ENCODE measurements at places on chromosomes 3 and 15.
A peak's percentile ranks its signal among the peaks of the same experiment; 100 is the strongest.

DNA sequence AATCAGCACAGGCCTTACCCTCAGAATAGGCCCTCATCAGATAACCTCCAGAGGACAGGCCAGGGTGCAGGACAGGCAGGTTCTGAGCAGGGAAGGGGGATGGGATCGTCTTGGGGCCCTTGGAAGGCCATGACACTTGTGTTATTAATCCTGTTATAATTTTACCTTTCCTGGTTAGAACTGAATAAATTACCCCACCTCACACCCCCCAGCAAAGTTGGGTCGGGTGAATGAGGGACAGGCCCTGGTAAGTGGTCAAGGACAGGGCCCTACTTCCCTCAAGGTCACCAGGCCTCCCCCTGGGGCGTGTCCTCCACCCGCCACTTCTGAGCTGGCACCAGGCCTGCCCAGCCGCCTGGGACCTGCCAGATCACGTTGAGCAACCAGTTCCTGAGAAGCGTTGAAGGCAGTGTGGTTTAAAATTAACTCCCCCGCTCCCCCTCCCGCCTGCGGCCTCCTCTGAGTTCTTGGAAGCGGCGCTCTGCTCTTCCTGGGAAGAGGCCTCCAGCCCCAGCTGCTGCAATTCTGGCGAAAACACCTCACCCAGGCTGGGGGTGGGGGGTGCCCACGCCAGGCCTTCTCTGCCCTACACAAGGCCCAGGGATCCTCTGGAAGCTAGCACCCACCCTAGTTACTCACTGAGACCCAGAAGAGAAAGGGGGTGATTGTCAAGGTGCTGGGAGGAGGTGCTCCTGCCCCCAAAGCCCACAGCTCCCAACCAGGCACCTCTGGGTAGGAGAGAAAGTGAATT, 10.6 kb downstream of the CISH start:
- DNase-seq, result peak; percentile 70

GRCh38 chr3:194930377-194931204, 244.9 kb downstream of the FAM43A start:
- DNase-seq, result no peak

- no peak for DNase-seq
These were observed 8.5 kb upstream of the FANCD2 start for GRCh38 chr3:10017636-10018292.

GRCh38 chr3:112111785-112112402, 21.2 kb downstream of the GCSAM start:
- DNase-seq, result peak; percentile 53

GRCh38 chr3:54213907-54214306, 91.6 kb downstream of the CACNA2D3 start:
- no peak for DNase-seq

GRCh38 chr15:66919421-66919820, 146.0 kb upstream of the SMAD3 start:
- no peak for DNase-seq

GRCh38 chr3:149009732-149010131, 18.4 kb downstream of the GYG1 start:
- no peak for DNase-seq

DNA sequence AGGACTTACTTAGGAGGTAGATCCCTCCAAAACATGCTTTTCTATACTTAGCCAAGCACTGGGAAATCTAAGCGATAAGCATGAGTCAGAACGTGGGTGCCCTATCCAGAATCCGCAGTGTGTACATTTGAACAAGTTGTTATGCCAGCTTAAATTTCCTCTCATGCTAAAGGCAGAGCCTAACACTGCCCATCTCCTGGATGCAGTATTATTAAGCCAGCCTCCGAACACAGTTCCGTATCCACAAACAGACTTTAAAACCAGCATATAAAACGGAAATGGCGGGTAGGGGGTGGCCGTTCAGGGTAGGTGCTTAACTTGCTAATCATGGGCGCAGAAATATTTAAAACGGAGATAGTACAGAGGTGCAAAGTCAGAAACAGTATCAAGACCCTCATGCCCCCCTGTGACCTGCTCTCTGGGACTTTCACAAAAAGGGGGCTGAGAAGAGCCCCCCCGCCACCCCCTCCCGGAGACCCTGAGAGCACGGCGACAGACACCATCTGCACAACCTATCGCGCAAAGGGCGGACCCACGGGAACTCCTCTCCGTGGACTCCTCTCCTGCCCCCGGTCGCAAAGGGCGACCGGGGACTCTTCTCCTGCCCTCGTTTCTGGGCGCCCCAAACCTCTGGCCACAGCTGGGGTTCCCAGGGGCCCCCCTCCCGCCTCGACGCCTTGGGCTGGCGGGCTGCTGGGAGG, 889 bp upstream of the LRRIQ4 start:
- DNase-seq, result no peak

- no peak for DNase-seq
These were observed 76.2 kb upstream of the CMTM7 start for GRCh38 chr3:32315441-32315840.

DNA sequence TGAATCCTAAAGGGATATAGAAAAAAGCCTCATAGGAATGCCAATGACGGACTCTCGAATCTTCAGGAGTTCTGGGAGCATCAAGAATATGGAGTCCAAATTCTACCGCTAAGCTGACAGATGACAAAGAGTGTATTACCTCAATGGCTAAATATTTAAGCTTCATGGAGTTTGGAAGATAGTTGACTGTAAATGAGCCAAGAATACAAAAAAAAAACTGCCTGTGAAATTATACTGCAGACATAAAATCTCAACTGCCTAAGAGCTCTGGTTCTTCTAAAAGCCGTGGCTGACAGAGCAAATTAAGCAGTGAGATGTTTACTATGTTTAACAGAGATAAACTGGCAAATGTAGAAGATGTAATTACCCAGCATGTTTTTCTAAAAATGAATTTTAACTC, 140.0 kb downstream of the GADL1 start:
- DNase-seq, result no peak

DNA sequence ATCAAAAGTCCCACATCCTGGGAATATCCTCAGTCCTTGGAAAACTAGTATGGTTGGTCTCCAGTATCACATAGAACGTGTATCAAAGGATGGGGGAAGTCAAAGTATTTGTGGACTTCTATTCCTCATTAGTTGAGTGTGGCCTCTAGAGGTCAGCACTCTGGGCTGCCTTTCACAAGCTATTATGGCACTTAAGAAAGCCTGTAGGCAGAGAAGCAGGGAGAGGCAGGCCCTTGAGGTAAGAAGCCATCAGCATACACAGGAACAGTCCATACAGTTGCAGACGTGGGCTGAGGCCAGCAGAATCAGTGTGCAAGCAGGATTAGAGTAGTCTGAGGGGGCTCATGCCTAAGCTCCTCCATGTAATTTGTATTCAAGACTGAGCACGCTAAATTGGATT, 341.7 kb downstream of the CLSTN2 start:
- no peak for DNase-seq

DNA sequence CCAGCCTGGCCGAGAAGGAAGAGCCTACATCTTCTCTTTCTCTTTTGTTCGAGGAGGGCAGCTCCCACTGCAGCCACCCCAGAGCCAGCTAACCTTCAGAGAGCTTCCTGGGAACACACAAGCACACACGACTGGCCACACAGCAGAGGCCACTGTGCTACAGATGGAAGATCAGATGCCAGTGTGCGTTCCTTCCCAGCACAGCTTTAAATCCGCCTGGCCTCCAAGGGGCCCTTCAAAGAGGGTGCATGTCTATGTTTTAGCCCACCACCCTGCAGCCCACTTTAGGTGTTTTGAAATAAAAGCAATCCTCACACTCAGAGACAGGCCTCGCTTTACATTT, 12.4 kb downstream of the ALDH1A3 start:
- no peak for DNase-seq

DNA sequence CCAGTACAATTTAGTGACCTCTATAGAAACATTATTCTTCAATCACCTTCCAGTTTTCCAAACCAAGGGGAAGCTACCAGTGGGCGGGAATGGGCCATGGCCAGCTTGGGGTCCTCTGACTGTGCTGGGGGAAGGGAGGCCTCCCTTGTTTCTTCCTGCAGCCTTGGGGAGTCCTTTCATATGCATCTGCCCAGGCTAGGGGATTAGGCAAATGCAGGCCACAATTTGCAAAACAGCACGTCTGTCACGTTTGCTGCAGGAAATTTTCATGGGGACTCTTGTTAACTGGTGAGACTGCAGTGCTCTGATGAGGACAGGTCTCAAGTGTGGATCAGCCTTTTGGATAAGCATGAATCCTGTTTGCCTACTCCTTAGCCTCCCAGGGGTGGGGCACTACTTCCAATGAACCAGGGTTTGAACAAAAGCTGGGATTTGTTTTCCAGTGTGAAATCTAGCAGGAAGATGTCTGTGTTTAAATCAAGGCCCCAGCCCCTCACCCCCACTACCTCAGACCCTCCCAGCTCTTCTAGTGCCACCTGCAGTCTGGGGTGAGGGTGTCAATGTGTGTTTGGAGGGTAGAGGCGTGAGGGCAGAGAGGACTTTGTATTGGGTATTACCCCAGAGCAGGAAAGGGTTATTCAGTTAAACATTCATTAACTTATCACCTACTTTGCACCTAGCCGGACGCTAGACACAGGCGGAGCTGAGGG, 219.9 kb downstream of the OPA1 start:
- no peak for DNase-seq

DNA sequence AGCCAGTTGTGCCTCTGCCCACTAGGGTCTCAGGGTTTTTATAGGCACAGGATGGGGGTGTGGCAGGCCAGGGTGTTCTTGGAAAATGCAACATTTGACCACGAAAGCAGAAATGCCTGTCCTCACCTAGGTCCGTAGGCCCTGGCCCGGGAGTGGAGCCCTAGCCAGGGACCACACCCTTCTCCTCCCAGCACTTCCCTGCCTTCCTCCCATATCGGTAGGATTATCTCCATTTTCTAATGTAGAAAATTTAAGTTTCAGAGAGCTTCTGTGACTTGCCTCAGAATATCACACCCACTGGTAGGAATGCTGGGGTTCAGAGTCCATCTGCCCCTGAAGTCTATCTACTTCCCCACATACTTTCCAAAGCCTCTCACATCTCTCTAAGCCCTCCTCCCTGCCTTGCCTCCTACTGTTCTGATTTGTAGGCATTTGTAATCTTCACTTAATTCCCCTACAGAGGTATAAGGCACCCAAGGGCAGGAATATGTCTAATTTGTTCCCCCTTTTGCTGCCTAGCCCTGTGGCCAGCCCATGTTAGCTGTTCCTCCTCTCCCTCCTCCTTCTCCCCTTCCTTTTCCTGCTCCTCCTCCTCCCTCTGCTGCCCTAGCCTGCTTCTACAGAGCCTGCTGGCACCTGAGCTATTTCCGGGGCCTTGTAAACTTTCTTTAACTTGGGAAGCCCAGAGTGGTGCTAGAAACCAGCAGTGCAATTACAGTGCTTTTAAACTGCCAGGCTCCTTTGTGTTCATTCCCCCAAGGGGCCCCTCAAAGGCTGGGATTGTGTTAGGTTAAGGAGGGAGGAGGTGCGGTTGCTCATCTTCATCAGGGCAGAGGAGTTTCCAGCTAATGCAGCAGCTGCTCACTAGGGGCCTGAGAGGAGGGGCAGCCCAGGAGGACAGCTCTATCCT, 71.1 kb downstream of the MRPL46 start:
- no peak for DNase-seq

DNA sequence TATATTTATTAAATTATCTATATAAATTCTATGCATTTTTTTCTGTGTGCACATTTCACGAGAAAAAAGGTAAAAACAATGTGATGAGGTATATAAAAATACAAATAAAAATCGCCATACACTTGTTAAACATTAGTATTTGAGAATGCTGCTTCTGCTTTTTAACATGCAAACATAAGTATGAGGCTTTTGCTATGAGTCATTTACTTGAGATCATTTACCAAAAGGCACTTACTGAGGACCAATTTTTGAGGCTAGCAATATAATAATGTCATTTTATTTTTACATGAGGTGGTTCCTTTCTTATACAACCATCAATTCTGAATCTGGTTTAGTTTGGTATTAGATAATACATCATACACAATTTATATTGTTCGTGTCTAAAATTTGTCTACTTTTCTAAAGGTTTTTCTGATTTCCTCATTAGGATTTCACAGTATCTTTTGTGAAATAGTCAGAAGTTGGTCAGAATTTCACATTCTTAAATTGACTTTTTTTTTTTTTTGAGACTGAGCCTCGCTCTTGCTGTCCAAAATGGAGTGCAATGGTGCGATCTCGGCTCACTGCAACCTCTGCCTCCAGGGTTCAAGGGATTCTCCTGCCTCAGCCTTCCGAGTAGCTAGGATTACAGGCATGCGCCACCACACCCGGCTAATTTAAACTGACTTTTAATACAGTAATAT, 25.6 kb downstream of the DCUN1D1 start:
- DNase-seq, result no peak

GRCh38 chr3:55252921-55253320, 234.2 kb downstream of the WNT5A start:
- no peak for DNase-seq

DNA sequence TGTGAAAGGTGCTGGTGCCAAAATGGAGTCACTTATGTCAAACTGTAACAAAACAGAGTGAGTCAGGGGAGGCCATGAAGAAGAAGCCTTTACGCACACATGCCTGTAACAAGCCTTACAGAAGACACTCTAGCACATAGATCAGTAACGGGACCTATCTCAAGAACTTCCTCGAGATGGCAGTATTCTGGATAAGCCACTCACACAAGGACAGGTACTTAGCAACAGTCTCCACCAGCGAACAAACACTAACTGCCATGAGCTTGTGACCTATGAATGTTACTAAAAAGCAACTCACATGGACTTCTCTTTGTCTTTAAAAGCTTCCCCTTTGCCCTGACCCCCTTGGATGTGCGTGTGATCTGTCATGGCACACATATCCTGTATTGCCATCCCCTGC, 235.1 kb downstream of the CD47 start:
- DNase-seq, result no peak

GRCh38 chr3:148943506-148944205, 47.7 kb upstream of the GYG1 start:
- peak; percentile 59 for DNase-seq

- DNase-seq, result peak; percentile 7
These were observed 1.3 kb downstream of the SLC7A14 start for GRCh38 chr3:170584585-170585007.

- peak; percentile 43 for DNase-seq
These were observed 636.2 kb downstream of the NAALADL2 start for GRCh38 chr3:175495331-175495730.

- no peak for DNase-seq
These were observed 68.0 kb downstream of the TRAK1 start for GRCh38 chr3:42159147-42159546.
